ENCODE measurements at places on chromosomes 3 and 15.

GRCh38 chr15:86623236-86623635 lies 543.6 kb downstream of the AGBL1 start:
- DNase-seq: no peak

- DNase-seq: no peak
Measured at GRCh38 chr3:184595726-184596125, 34.1 kb downstream of the EPHB3 start.

DNA sequence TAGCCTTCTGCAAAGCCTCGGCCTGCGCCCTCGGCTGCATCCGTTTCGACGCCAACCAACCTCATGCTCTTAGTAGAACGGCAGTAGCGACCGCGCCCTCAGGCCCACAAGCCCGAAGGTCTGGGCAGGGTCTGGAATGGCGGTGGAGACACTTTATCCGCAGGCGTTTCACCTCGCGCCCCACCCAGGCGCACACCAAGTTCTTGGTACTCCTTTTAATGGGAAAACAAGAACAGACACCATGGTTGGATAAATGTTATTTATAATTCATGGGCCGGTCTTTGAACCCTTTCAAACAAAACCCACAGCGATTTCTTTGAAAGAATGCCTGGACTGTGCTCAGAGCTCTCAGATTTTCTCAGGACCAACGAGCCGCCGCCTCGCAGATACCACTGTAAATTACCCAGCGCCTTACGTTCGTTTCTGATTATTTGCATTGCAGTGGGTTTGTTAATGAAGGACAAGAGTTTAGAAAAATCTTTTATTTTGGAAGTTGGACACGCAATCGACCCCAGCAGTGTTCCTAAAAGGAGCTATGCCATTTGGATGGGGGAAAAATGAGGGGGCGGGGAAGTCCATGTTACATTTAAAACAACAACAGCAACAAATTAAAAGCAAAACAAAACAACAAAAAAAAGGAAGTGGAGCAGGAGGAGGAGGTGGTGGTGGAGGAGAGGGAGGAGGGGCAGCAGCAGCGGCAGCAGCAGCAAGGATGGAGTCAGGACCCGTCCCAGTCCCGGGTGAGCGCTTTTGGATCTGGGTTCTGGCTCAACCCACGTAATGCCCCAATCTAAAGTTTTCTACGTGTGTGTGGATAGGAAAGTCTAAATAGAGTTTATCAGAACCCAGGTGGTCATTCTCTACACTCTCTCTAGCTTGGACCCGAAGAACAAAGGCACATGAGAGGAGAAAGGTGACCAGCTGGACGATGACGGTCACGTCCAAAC lies 993 bp upstream of the ISL2 start:
- no peak for DNase-seq

- DNase-seq: no peak
Measured at GRCh38 chr3:57974796-57975388, 33.3 kb upstream of the FLNB start.

DNA sequence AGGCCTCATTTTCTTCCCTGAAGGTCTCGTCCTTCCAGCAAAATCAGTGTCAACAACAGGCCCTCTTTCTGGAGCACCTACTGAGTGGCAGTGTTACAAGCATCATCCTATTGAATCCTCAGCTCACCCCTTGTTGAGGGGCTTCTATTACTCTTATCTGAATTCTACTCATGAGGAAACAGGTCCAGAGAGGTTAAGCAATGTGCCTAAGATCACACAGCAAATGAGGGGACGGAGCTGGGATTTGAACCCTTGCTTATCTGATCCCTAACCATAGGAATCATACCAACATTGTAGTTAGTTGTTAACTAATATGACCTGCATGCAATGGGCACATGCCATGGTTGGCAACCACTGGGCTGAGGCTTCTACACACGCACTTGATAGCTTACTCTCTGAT lies 63.0 kb downstream of the SLC6A6 start:
- no peak for DNase-seq

DNA sequence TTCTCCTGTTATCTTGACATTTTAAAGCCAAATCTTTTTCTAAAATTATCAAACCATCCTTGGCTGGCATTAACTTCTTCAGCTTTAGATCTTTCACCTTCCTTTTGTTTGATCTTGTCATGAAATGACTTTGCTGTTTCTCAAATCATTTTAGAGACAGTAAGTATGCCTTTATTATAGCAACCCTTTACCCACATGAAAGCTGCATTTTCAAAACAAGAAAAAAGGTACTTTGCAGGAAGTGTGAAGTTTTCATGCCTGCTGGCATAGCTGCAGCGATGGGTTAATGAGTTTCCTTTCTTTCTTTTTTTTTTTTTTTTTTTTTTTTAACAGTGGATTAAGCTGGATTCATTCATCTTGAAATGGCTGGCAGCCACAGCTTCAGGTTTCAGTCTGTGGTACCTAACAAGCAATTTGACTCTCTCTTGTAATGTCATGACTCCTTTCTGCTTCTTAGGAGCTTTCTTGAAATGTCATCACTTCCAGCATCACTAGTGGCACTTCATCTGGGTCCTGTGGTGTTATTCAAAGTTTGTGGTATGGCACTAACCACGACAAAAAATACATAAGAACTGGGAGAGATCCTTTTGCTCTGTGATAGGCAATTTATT lies 18.8 kb downstream of the SLC25A26 start:
- no peak for DNase-seq

- no peak for DNase-seq
Measured at GRCh38 chr3:152243721-152244516, 24.8 kb upstream of the MBNL1 start.

GRCh38 chr3:102017784-102018183 lies 168.5 kb downstream of the NFKBIZ start:
- no peak for DNase-seq

DNA sequence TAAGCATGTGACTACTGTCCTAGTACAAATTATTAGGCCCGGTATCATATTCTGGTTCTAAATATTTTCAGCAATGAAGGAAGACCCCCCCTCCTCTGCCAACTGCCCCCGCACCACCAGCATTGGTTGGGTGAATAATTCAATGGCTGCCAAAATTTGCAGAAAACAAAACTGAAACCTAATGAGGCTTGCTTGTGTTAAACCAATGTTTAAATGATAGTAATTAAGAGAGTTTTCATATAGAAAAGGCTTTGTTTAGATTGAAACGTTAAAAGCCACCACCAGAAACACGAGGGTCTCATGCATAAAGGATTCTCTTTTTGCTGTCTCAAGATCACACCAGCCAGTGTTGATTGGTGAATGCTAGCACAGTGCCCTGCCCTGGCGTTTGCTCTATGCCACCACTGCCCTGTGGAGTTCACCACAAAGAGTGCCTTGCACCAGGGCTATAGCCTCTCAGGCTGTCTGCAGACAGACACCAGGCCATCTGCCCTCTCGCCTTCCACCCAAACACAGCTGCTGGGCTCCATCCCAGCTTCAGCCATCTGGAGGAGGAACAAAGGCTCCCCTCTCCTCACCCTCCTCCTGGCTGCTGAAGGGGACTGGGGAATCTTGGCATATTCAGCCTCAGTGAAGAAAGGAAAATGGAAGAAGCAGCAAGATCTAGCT lies 200.3 kb upstream of the PFN2 start:
- DNase-seq: no peak

DNA sequence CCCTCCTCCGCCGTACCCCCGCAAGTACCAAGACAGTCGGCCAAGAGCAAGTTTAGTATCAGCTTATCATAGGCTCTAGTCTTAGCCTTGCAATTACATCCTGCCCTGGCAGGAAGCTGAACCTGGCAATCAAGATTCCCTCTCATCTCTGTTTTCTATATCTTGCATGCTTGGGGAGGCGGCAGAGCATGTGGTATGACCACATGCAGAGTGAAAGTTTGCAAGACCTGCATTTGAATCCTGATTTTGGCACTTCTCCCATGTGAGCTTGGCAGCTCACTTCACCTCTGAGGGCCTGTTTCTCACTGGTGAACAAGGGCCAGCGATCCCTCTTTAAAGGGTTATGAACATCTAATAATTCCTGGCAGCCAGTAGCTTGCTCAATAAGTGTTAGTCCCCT lies 106.1 kb upstream of the FRMD4B start:
- no peak for DNase-seq

DNA sequence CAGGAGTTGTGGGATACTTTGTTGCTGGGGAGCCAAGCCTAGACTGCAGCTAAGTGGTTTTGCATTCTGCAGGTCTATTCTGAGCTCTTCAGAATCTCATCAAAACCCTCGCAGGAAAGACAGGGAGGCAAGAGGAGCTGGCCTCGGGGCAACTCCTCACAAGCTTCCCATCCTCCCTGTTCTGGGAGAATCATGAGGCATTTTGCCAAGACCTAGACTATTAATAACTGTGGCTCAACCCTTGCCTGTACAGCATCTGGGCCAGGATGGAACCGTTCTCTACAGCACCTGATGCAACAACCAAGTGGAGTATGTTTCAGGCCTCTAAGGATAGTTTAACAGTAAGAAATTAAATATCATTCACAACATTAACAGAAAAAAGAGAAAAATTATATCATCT lies 20.2 kb upstream of the SLC6A20 start:
- no peak for DNase-seq

DNA sequence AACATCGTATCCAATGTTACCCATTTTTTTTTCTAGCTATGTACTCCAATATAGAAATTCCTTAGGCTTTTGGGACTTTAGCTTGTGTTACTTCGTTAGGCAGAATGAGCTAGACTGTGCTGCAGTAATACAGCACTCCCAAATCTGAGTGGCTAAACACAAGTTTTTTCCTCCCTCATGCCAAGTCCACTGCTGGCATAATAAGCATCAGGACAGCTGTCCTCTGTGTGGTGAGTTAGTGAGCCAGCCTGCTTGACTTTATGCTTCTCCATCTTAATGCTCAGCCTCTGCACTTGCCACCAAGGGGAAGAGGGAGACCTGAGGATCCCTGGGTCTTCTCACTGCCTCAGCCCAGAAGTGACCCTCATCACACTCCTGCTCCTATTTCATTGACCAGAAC lies 18.2 kb upstream of the ACOX2 start:
- no peak for DNase-seq

DNA sequence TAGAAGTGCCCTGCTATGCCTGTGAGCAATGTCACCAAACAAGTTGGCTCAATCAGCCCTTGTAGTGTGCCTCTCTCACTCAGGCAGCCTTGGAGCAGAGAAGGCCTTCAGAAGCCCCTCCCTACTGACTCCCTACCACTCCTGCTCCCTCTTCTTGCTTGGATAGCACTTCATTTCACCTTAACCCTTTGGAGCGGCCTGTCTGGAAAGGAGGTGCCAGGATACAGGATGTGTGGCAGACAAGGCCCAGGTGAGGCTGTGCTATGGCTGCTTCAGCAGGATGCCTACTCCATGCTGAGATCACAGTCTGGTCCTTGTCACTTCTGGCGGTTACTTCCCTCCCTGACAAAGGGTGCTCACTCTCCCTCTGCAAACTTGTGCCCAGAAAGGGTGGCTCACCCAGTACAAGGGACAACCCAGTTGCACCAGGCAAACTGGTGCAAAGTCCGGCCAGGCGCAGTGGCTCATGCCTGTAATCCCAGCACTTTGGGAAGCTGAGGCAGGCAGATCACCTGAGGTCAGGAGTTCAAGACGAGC lies 1.1 kb downstream of the MON1A start:
- DNase-seq: no peak

DNA sequence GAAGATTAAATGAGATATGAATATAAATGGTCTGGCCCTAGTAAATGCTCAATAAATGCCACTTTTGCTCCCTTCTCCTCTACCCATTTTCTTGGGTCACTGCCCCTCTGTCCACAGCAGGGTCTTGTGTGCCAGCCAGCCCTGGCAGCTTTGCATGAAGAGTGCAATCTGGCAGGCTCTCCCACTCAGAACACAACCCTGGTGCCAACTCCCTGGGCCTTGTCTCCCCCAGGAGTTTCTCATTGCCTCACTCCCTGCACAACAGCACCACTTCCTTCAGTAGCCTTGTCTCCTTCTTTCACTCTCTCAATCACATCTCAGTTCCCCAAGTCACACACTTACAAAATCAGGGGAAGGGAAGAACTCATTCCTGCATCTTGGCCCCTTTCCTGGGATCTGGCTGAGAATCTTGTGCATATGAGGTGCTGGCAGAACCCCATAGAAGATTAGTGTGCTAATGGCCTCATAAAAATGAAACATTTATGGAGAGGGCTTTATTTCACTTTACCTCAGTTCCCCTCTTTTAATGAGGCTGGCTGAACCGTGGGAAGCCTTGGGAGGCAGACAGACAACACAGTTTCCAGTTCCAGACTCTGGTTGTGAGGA lies 445.9 kb upstream of the PROK2 start:
- no peak for DNase-seq

DNA sequence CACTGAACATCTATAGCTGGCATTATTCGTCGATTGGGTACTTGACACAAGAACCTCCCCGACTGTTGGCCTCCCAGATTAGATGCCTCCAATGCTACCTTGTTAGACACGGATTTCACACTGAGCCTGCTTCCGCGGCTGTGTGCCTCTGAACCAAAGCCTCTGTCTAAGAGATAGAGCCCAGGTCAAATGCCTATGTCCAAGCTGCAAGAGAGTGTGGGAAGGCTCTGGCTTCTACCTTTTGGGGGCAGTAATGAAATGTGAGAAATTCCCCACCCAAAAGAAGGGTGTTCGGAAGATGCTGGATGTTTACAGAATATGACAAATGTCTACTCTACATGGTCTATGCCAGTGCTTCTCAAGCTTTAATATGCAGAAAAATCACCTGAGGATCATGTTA lies 2.0 kb upstream of the RPUSD2 start:
- DNase-seq: no peak

- DNase-seq: no peak
Measured at GRCh38 chr15:79357566-79357965, 46.7 kb downstream of the TMED3 start.

DNA sequence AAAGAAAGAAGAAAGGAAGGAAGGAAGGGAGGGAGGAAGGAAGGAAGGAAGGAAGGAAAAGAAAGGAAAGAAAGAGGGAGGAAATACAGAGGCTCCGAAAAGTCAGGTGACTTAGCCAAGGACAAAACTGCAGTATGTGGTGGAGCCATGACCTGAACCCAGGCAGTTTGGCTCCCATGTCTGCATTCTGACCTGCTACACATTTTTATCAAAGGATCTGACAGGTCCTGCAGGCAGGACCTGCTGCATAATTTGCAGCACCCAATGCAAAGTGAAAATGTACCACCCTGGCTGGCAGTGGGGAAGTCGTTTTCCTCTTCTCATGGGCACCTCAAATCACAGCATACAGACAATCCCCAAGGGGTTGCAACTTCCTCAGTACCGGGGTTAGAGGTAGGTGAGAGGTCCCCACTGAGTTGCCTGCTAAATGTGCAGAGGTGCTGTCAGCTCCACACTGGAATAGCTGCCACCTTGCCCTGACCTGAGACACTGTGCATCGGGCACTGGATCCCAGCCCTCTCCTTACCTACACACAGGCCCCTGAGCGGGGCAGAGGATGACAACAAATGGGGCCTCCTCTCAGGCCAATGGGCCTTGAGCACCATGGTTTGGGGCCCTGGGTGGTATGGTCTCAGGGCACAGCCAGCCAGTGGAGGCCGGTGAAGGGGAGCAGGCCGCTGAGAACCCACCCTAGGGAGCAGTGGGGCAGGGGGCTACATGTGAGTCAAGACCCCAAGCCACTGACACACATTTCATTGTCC lies 175.1 kb downstream of the SHQ1 start:
- no peak for DNase-seq

- DNase-seq: no peak
Measured at GRCh38 chr15:62793752-62794144, 248.8 kb upstream of the TPM1 start.

- DNase-seq: no peak
Measured at GRCh38 chr3:103924544-103924943, 1442.2 kb upstream of the ALCAM start.

Data from NCI-H1436 treated with DMSO at 0.1 percent for 48 hours (cell line).